ENCODE measurements at places on chromosomes 5 and 9.

- DNase-seq: no peak
These were observed 817 bp upstream of the GNE start for GRCh38 chr9:36258996-36259533.

DNA sequence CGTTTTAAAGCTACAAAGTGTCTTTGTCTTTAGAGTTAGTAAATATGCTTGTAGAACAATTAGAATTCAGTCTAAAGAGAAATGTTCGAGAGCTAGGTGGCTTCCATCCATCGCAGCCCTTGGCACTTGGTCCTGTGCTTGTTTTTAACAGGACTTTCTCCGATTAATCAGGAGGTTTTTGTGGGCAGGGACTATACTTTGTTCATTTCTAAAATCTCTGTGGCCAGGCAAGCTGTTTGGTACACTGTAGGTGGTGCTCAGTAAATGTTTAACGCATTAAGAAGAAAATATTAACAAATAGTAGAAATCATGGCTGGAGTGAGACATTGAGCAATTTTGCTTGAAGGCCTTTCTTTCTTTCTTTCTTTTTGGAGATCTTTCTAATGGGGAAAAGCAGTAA is 20.8 kb downstream of the AGXT2 start:
- DNase-seq: no peak

GRCh38 chr5:82365744-82366228 is 87.6 kb upstream of the RPS23 start:
- no peak for DNase-seq

GRCh38 chr9:98576354-98576753 is 132.4 kb downstream of the GABBR2 start:
- DNase-seq: no peak

GRCh38 chr9:136848393-136849037 is 694 bp upstream of the PHPT1 start:
- no peak for DNase-seq

DNA sequence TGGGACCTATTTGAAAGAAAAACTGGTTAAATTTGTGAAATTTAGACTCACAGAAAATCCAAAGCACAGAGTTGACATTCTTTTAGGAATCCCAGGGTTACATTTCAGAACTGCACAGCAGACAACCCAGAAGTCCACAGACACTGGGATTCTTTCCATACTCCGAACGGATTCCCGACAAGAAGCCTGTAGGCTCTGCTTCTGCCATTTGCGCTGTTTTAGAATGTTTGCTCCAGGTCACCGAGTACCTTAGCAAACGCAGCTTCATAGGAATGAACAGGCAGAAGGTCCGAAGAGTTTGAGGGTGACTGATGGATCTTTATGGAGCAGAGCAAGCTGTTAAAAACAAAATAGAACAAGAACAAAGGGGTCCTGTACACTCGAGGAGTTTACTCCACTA is 84.5 kb upstream of the NFIB start:
- DNase-seq: peak; percentile 79

GRCh38 chr5:44691802-44692201 is 116.9 kb upstream of the MRPS30 start:
- no peak for DNase-seq

DNA sequence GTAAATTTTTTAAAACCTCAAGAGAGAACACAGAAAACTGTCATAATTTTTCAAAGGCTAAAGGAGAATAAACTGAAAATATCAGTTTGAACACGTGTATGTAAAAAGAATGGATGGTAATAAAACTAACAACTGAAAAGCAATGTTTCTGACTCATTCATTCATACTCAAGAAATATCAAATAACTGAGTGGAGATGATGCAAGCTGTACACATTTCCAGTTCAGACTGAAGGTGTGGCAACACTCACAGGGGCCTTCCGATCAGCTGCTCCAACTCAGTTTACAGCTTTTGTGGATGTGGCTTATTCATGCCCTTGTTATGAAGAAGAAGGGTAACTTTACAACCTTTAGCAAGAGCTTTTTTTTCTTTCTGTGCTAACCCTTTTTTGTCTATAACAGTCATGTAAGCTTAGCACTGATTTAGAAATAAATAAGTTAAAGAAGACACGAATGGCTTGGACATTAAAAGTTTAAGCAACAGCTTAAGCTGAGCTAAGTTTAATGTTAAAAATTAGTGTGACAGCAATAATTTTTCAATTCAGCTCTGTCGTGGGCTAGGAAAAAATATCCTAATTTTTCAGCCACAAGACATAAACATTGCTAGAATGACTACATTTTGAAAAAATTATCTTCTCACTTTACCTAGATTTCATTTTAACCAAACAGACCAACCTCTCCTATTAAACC is 453.5 kb downstream of the RAB3C start:
- DNase-seq: peak; percentile 19

GRCh38 chr5:93249651-93250289 is 331.2 kb downstream of the NR2F1-AS1 start:
- no peak for DNase-seq

- no peak for DNase-seq
These were observed 347.6 kb downstream of the EBF1 start for GRCh38 chr5:158751961-158752655.

GRCh38 chr5:87300744-87301143 is 33.1 kb downstream of the RASA1 start:
- DNase-seq: no peak

DNA sequence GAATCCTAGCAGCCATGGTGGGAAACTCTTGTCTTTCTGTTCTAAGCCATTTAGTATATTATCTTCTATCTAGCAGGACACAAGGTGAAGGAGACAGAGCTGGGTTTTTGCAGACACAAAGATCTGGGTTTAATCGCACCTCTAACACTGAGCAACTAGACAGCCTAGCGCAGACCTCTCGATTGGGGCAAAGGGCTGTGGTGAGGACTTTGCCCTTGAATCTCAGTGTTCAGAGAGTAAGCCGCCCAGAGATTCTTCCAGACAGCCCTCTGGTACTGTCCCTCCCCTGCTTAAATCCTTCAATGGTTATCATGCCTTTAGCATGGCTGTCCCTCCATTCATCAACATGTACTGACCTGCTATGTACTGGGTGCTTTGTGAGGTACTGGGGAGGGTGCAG is 128.1 kb downstream of the CRB2 start:
- no peak for DNase-seq

- no peak for DNase-seq
These were observed 97.3 kb downstream of the PAPPA start for GRCh38 chr9:116250891-116251290.

DNA sequence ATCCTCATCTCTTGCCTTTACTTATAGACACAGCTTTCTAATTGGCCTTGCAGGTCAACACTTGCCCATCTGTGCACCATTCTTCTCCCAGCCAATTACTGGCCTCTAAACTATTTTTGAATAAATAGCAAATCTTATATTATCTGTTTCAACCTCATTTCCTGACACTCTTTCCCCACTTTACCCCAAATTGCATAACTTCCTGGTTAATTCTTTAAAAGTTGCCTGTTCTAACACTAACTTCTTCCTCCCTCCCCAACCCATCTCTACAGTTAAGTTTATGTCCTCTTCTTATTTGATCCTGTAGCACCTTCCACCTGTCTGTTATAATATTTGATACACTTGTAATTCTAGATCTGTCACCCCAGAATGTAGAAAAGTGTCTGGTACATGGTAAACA is 372.1 kb downstream of the PDE4D start:
- no peak for DNase-seq

DNA sequence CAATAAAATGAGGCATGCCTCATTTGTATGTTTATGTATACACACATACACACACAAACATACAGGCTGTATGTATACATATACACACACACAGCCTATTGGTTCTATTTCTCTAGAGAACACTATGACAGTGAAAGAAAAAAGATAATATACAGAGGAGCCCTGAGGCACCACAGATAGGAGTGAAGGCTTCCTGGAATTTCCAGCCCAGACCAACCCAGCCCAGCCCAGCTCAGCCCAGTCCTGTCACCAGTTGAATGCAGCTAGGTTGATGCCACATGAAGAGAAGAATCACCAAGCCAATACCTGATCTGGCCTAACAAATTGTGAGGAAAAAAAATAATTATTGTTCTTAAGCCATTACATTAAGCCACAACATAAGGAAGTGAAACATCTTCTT is 126.9 kb upstream of the PDE4D start:
- DNase-seq: no peak

DNA sequence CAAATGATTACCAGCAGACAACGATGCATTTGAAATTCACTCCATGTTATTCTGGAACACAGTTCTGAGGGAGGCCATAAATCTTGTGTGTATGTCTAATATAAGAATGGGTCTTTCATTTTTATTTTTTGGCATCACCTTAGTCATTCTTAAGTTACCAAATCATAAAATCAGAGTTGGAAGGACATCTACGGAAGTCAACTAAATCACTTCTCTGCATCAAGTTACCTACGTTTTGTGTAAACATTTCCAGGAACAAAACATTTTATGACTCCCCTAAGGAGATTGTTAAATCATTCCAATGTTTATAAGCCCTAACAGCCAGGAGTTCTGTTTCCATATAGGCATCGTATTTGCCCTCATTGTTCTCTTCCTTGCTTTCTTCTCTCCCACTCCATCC is 378.2 kb downstream of the FAM170A start:
- DNase-seq: no peak

GRCh38 chr9:19174127-19174912 is 47.0 kb upstream of the PLIN2 start:
- DNase-seq: peak; percentile 40

GRCh38 chr9:121138561-121138960 is 63.1 kb downstream of the RAB14 start:
- DNase-seq: no peak

DNA sequence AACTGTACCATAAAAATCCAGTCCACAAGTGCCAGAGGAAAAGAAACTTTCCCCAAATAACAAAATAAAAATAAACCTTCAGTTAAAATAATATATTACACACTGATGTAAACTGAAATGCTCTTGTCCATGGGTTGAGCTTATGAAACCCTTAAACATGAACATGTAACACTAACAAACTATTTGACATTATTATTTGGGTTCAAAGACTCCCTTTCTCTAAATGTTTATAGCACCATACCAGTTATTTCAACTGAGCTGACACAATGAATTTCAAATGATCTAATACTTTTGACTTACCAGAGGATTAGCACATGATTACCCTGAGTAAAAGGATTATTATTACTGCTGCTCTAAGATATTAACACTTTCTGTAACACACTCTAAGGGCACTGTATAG is 251.1 kb downstream of the BNC2 start:
- no peak for DNase-seq

DNA sequence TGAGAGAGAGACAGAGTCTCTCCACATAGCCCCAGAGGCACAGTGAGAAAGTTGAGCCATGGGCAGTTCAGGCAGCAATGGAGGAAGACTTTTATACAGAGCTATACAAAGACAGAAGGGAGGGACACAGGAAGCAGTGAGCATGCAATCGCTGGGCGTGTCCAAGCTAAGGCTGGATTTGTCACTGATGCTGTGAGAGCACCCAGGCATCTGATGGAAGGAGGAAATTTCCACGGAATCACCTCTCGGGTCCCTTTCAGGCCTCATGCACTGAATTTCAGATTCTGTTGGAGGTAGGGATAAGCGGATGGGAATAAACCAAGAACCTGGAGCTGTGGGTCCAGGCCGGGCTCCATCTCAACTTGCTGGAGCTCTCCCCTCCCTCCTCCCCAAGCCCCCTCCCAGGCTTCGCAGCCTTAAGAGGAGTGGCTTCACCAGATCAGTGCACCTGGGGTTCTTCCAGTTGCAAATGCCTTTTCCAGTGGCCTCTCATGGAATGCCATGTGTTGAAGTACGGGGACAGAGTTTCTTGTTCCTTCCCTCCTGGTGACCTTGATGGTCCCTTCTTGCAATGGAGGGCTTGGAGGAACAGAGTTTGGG is 114.8 kb upstream of the ALDH1B1 start:
- no peak for DNase-seq

GRCh38 chr5:11504065-11504885 is 400.0 kb downstream of the CTNND2 start:
- DNase-seq: no peak

GRCh38 chr9:130689937-130690700 is 3.5 kb upstream of the EXOSC2 start:
- no peak for DNase-seq

GRCh38 chr5:43683884-43684471 is 81.0 kb downstream of the NNT start:
- no peak for DNase-seq
